Epithelial cell of prostate (primary cell): ENCODE measurements at places on chromosomes 3 and 15.

DNA sequence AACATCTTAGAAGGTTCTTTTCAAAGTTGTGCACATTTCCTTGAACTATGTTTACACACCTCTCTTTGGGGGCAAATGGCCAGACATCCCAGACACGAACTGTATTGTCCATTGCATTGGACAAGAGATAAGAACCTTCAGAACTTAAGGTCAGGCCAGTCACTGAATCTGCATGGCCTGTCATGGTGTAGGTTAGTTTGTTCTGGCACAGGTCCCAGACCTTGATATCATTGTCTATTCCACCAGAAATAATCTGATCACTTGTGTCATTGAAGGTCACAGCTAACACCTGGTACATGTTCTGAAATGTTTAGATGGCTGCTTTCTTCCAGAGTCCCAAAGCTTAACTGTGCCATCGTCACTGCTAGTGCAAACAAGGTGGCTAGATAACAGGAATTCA is 55.7 kb downstream of the KCNAB1 start:
- DNase-seq = no peak

GRCh38 chr3:35954413-35954812 is 315.1 kb downstream of the ARPP21 start:
- DNase-seq = no peak

DNA sequence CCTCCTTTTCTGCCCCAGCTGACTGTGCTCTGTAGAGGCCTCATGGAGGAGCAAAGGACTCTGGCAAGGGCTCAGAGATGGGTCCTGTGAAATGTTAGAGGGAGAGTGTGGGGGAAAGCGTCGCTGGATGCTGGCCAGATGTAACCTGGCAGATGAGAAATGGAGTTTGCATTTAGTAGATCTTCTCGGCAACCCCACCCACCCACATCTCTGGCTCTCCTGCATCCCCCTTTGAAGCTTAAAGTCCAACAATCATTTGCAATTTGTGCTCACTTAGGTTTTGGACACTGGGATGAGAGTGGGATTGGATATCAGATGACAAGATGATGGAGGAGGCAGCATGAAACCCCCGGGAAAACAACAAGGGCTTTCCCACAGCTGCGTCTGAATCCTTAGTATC is 523.6 kb upstream of the MCTP2 start:
- no peak for DNase-seq

- no peak for DNase-seq
These were observed 59.7 kb downstream of the SEMA3G start for GRCh38 chr3:52385157-52385556.

- DNase-seq = no peak
These were observed 36.5 kb downstream of the PPM1L start for GRCh38 chr3:160792540-160792939.
